ENCODE measurements at places on chromosomes 6 and 20. TPM values are rescaled to one million over a fixed set of nuclear protein-coding genes. Genes with fewer than 3 reads are reported as not detected.

Gene RNF39
- not detected for total RNA-seq

Gene CLDN20
- total RNA-seq = not detected

Gene LRFN2
- not detected for total RNA-seq

Gene LHFPL5
- total RNA-seq = not detected

Gene AGPAT1
- total RNA-seq = 62.9 TPM

Gene PRSS16
- not detected for total RNA-seq

Gene XKR7
- total RNA-seq = not detected

Gene RIPOR2
- 9.2 TPM for total RNA-seq

Gene NNAT
- 0.32 TPM for total RNA-seq

Gene AVP
- not detected for total RNA-seq

Gene TTLL9
- total RNA-seq = 0.18 TPM

Gene ALDH8A1
- total RNA-seq = not detected

Gene RAET1L
- not detected for total RNA-seq

Gene FABP7
- total RNA-seq = not detected

Gene MUC22
- total RNA-seq = not detected

Gene BPI
- not detected for total RNA-seq
